ENCODE measurements at places on chromosomes 12 and 14.

DNA sequence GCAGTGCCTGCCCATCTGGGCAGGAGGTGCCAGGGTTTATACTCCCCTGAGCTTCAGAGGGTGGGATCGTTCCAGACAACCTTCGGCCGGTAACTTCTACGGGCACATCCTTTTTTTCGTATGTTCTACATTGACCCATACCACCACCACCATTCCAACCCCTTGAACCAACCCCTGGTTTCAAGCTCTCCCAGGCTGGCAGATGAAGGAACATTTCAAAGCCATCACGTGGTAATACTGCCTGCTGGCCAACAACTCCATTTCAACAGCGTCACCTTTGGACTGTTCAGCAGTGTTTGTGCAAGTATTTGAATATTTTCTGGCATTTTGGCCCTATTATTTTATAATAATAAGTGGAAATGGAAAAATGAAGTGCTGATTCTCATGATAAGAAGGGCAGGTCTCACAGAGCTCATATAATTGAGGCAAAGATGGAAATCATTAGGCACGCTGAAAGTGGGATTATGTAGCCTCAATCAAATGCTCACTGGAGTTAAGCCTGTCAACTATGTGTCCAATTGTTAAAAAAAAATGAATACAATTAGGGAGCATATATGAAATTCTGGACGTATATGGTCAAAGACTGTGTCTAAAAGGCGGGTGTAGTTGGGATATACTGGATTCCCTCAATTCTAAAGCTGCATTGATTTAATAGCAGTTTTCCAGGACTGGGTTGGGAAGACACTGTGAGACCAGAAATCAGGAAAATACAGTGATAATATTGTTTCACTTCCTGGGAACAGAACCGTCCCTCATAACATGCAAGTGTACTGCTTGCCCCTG is 162.1 kb downstream of the ZFP36L1 start:
- no peak for DNase-seq
- no peak overlapping the region for H3K27ac ChIP-seq
- no peaks in the 10 kb centered on the region for H3K36me3 ChIP-seq
- H3K27me3 ChIP-seq = peaks cover 2% of the 10 kb centered on the region
- H3K4me1 ChIP-seq = peaks cover 10% of the 10 kb centered on the region

DNA sequence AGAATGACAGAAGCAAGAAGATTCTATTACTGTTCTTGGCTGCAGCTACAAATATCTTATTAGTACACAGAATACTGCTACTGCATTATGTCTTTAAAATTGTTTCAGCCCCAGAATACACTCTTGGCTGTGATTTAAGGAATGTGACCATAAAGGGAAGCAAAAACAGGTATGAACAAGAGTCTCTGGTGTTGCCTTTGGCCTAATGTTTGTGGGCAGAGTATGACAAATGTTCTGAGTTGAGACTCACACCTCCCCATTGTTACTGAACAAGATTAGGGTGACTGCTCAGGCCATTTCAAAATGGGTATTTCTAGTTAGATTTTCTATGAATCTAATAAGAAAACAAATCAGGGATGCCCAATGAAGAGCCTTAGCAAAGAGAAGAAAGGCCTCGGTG is 28.5 kb downstream of the TTC6 start:
- no peak overlapping the region for H3K27ac ChIP-seq
- DNase-seq = no peak
- peaks cover 4% of the 10 kb centered on the region for H3K27me3 ChIP-seq
- no peak overlapping the region for H3K4me3 ChIP-seq
- no peaks in the 10 kb centered on the region for H3K4me1 ChIP-seq

GRCh38 chr14:68248481-68249255 is 429.1 kb downstream of the RAD51B start:
- no peaks in the 10 kb centered on the region for H3K36me3 ChIP-seq
- H3K27me3 ChIP-seq = no peaks in the 10 kb centered on the region
- no peak overlapping the region for H3K4me3 ChIP-seq
- H3K27ac ChIP-seq = no peak overlapping the region
- peak; percentile 59 for DNase-seq
- peaks cover 19% of the 10 kb centered on the region for H3K4me1 ChIP-seq

GRCh38 chr12:132285991-132286681 is 43.3 kb downstream of the GALNT9 start:
- peaks cover 6% of the 10 kb centered on the region for H3K27me3 ChIP-seq
- no peak overlapping the region for H3K27ac ChIP-seq
- DNase-seq = no peak
- no peaks in the 10 kb centered on the region for H3K36me3 ChIP-seq
- H3K4me3 ChIP-seq = no peak overlapping the region

All from immature natural killer cell (primary cell).